ENCODE measurements at places on chromosomes 13 and 19. TPM values are rescaled to one million over a fixed set of nuclear protein-coding genes. Genes with fewer than 3 reads are reported as not detected.

The SERTAD3 gene
- total RNA-seq = 17.0 TPM

The KLK11 gene
- total RNA-seq = not detected

The USHBP1 gene
- 23.6 TPM for total RNA-seq

The ZNF540 gene
- not detected for total RNA-seq

The CGB5 gene
- total RNA-seq = not detected

The KIR2DL3 gene
- not detected for total RNA-seq

The PRKD2 gene
- 48.8 TPM for total RNA-seq

The ZFP82 gene
- 3.3 TPM for total RNA-seq

The KLF1 gene
- not detected for total RNA-seq

The SLC7A10 gene
- not detected for total RNA-seq

The DCLK1 gene
- 20.4 TPM for total RNA-seq

The NOVA2 gene
- total RNA-seq = 9.7 TPM

The RAB20 gene
- total RNA-seq = 9.1 TPM

The LIPE gene
- total RNA-seq = 16.7 TPM

The C1QTNF9 gene
- not detected for total RNA-seq

Data from mammary microvascular endothelial cell (primary cell).